ENCODE measurements at places on chromosomes 6 and 20. TPM values are rescaled to one million over a fixed set of nuclear protein-coding genes. Genes with fewer than 3 reads are reported as not detected.
A peak's percentile ranks its signal among the peaks of the same experiment; 100 is the strongest.

IP6K3 gene
- 0.49 TPM for total RNA-seq

GRCh38 chr6:56483929-56484328 is 158.8 kb downstream of the DST start:
- H3K4me3 ChIP-seq: peak overlapping the region; percentile 65
- H3K27ac ChIP-seq: peak overlapping the region; percentile 74
- DNase-seq: peak; percentile 55
- peaks cover 76% of the 10 kb centered on the region for H3K36me3 ChIP-seq
- H3K27me3 ChIP-seq: peaks cover 15% of the 10 kb centered on the region
- peaks cover 51% of the 10 kb centered on the region for H3K4me1 ChIP-seq

DNA sequence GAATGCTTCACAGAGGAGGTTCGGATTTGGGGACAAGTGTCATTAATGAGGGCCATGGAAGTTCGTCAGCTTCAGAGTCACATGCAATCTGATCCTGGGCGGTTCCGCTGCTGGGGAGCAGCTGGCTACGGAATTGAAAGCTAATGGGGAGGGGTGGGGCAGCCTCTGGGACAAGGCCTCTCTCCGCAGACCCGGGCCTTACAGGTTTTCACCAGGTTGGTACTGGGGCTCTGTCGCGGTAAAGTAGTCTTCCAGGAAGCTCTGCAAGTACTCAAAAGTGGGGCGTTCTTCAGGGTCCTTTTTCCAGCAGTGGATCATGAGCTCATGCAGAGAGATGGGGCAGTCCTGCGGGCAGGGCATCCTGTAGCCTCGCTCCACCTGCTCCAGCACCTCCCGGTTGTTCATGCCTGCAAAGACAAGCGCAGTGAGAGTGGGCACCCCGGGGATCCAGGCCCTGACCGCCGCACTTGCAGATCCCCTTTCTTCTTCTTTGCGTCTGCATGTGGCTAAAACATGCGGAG is 55.9 kb upstream of the TRAF3IP2 start:
- H3K36me3 ChIP-seq: no peaks in the 10 kb centered on the region
- H3K27ac ChIP-seq: peak overlapping the region; percentile 27
- DNase-seq: no peak
- H3K4me1 ChIP-seq: peaks cover 66% of the 10 kb centered on the region

GRCh38 chr20:19552221-19553180 is 205.6 kb upstream of the RIN2 start:
- no peak overlapping the region for H3K27ac ChIP-seq
- H3K4me1 ChIP-seq: no peaks in the 10 kb centered on the region
- no peak for DNase-seq
- no peak overlapping the region for H3K4me3 ChIP-seq
- no peaks in the 10 kb centered on the region for H3K36me3 ChIP-seq

GRCh38 chr6:148422085-148422484 is 79.4 kb downstream of the SASH1 start:
- peaks cover 29% of the 10 kb centered on the region for H3K4me1 ChIP-seq
- H3K36me3 ChIP-seq: peaks cover 22% of the 10 kb centered on the region
- no peak for DNase-seq
- H3K27me3 ChIP-seq: peaks cover 1% of the 10 kb centered on the region
- no peak overlapping the region for H3K27ac ChIP-seq
- H3K4me3 ChIP-seq: no peak overlapping the region

DNA sequence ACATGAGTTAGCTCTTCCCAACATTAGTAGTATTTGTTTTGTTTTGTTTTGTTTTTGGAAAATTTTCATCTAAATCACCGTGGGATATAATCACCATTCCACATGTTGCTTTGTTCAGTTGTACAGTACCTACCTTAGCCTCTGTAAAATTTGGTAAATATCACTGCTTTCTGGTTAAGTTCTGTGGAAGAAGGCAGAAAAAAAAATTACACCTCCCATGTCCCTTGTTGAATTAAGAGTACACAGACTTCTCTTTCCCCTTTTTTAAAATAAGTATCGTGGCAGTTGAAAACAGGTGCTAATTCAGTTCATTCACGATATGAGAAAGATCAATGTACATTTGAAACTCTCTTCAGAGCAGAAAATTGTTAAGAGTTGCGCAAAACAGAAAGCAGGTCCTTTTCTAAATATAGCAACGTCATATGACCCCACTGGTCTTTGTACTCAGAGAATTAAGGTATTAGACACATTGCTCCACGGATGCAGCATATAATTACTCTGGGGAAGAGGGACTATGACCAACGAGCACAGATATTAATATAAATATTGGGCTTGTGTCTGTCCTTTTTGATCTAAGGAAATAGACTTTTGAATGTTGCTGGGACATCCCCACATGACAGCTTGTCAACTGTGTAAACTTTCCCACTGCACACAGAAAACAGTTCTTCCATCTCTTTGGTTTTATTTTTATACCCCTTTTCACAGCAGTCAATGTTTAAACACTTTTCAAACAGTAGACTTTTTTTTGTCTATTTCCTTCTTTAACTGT is 58.6 kb upstream of the ZNF217 start:
- peaks cover 42% of the 10 kb centered on the region for H3K4me1 ChIP-seq
- no peak for DNase-seq
- peak overlapping the region; percentile 45 for H3K27ac ChIP-seq
- H3K27me3 ChIP-seq: no peaks in the 10 kb centered on the region
- peak overlapping the region; percentile 2 for H3K4me3 ChIP-seq
- no peaks in the 10 kb centered on the region for H3K36me3 ChIP-seq

- H3K4me1 ChIP-seq: no peaks in the 10 kb centered on the region
- no peak overlapping the region for H3K27ac ChIP-seq
- H3K4me3 ChIP-seq: no peak overlapping the region
- no peaks in the 10 kb centered on the region for H3K36me3 ChIP-seq
- no peak for DNase-seq
These were observed 515.2 kb upstream of the ARID1B start for GRCh38 chr6:156262014-156262413.

GRCh38 chr6:36444470-36444869 is 1.7 kb downstream of the KCTD20 start:
- peaks cover 39% of the 10 kb centered on the region for H3K36me3 ChIP-seq
- H3K27ac ChIP-seq: peak overlapping the region; percentile 93
- peak overlapping the region; percentile 98 for H3K4me3 ChIP-seq
- peaks cover 2% of the 10 kb centered on the region for H3K27me3 ChIP-seq
- peak; percentile 32 for DNase-seq

Measured in HFFc6 (cell line).